ENCODE measurements at places on chromosomes 5 and 9.

DNA sequence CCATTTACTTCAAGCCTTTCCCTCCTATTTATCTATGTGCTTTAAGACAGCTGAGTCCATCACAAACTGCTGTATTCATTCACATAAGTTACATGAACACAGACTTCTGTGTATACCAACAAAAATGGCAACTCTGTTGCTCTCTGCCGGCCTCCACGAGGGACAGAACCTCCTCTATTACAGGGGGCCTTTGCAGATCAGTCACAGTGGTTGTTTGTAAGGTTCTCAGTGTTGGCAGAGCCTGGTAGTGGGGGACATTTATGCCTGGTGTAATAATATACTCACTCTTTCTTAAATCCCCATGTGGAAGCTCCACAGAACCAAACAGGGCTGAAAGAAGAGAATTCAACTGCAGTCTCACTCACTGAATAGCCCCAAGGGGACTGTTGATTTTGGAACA is 76.5 kb downstream of the SLC1A1 start:
- no peak for DNase-seq
- H3K4me3 ChIP-seq, result no peak overlapping the region
- no peaks in the 10 kb centered on the region for H3K27me3 ChIP-seq
- H3K36me3 ChIP-seq, result no peaks in the 10 kb centered on the region

- no peaks in the 10 kb centered on the region for H3K36me3 ChIP-seq
- H3K27me3 ChIP-seq, result no peaks in the 10 kb centered on the region
- no peak overlapping the region for H3K27ac ChIP-seq
- H3K4me3 ChIP-seq, result no peak overlapping the region
- DNase-seq, result no peak
- no peaks in the 10 kb centered on the region for H3K4me1 ChIP-seq
These were observed 269.1 kb downstream of the KIF4B start for GRCh38 chr5:155282503-155283107.

DNA sequence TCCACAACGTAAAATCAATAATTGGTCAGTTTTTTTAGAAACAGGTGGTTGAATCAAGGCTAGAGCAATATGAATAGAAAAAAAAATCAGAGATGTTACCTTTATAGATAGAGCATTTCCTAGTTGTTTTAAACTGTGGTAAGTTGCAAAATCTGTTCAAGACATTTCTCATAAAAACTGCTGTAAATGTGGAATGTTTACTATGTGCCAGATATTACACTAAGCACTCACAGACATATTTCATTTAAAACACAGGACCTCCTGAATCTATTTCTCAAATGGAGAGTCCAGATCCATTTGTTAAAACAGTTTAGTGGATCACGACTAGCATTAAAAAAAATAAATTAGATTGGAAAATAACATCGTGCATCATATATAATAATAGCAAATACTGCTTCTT is 570.0 kb upstream of the ZNF608 start:
- H3K27ac ChIP-seq, result no peak overlapping the region
- H3K4me1 ChIP-seq, result no peaks in the 10 kb centered on the region
- no peak for DNase-seq
- H3K36me3 ChIP-seq, result no peaks in the 10 kb centered on the region

DNA sequence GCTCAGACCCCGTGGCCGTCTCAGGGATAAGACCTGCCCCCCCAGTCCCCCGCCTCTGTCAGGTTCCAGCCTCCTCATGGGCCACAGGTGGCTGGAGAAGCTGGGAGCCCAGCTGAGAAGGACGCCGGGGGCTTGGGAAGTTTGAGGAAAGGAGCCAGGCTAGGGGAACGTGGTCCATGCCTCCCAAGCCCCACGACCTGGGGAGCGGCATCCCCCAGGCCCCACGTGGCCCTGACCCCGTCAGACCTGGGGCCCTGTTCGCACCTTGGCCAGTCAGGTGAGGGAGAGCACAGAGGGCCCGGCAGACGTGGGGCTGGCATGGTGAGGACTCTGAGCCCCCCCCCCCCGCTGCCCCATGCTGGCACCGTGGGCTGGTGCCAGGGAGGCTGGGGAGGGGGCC is 3.7 kb downstream of the GPSM1 start:
- H3K27me3 ChIP-seq, result no peaks in the 10 kb centered on the region
- no peak for DNase-seq
- H3K27ac ChIP-seq, result no peak overlapping the region
- H3K4me3 ChIP-seq, result no peak overlapping the region

GRCh38 chr9:14547245-14548060 is 145.8 kb downstream of the ZDHHC21 start:
- no peaks in the 10 kb centered on the region for H3K4me1 ChIP-seq
- no peak for DNase-seq
- peaks cover 3% of the 10 kb centered on the region for H3K27me3 ChIP-seq
